ENCODE measurements at places on chromosomes 16 and 17. TPM values are rescaled to one million over a fixed set of nuclear protein-coding genes. Genes with fewer than 3 reads are reported as not detected.

The DRC3 gene
- 0.13 TPM for total RNA-seq

The PIRT gene
- total RNA-seq, result not detected

The TNFRSF13B gene
- total RNA-seq, result 0.31 TPM

The TMEM98 gene
- 60.2 TPM for total RNA-seq

The EVPL gene
- 0.11 TPM for total RNA-seq

The FOXC2 gene
- total RNA-seq, result 0.11 TPM

The TBC1D3G gene
- total RNA-seq, result not detected

The IRF8 gene
- total RNA-seq, result 0.65 TPM

- peak; percentile 10 for DNase-seq
Observed at GRCh38 chr16:79272141-79272577, 328.4 kb downstream of the MAF start.

- no peak for DNase-seq
Observed at GRCh38 chr16:1193825-1194581, 31.1 kb downstream of the TPSG1 start.

DNA sequence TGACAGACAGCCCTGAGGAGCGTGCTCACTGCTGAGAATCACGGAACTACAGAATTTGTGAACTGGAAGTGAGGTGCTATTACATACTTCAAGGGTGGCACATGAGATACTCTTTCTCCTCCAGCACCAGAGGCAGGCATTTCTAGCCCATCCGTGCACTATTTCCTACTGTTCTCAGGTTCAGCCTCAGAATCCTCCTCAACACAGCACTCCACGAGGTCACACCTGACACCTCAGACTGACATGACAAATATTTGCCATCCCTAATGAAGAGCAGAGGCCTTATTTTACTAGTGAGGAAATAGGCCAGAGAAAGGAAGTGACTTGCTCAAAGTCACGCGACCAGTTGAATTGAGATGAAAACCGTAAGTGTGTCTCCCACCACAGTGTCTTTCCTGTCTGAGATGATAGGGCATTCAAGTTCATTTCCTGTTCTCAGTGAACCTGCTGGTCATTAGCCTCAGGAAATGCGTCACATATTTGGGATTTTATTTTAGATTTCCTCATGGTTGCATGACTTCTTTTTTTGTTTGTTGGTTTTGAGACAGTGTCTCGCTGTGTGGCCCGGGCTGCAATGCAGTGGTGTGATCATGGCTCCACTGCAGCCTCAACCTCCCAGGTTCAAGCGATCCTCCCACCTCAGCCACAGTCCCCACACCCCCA lies 23.6 kb downstream of the SEZ6 start:
- DNase-seq, result no peak

- no peak for DNase-seq
Observed at GRCh38 chr17:51455931-51456330, 195.6 kb downstream of the UTP18 start.

GRCh38 chr16:28204204-28204603 lies 7.6 kb downstream of the XPO6 start:
- DNase-seq, result no peak

DNA sequence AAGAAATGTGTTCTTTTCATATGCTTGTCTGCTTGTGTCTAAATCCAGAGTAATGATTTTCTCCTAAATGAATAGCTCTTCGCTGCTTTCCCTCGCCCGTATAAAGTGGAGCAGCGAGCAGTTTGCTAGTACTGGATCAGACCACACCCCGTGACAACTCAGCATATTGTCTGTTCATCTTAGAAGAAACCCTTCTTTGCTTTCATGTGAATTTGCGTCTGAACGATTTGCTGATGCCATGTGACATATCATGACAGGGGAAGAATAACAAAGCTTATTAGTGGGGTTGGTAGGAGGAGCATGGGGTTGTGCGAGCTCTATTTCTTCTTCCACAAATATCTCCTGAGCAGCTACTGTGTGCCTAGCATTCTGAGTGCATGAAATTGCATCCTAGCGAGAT lies 44.1 kb upstream of the CACNG4 start:
- no peak for DNase-seq

GRCh38 chr17:50926523-50926922 lies 60.4 kb upstream of the TOB1 start:
- DNase-seq, result no peak

DNA sequence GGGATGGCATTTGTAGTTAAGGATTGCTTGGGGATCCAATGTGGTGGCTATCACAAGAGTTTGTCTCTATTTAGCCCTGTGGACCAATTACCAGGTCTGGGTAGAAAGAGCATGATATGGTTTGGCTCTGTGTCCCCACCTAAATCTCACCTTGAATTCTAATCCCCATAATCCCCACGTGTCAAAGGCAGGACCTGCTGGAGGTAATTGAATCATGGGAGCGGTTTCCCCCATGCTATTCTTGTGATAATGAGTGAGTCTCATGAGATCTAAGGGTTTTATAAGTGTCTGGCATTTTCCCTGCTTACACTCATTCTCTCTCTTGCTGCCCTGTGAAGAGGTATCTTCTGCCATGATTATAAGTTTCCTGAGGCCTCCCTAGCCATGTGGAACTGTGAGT lies 86.4 kb upstream of the HS3ST4 start:
- DNase-seq, result no peak

- DNase-seq, result no peak
Observed at GRCh38 chr16:50313596-50314478, 47.5 kb downstream of the ADCY7 start.

DNA sequence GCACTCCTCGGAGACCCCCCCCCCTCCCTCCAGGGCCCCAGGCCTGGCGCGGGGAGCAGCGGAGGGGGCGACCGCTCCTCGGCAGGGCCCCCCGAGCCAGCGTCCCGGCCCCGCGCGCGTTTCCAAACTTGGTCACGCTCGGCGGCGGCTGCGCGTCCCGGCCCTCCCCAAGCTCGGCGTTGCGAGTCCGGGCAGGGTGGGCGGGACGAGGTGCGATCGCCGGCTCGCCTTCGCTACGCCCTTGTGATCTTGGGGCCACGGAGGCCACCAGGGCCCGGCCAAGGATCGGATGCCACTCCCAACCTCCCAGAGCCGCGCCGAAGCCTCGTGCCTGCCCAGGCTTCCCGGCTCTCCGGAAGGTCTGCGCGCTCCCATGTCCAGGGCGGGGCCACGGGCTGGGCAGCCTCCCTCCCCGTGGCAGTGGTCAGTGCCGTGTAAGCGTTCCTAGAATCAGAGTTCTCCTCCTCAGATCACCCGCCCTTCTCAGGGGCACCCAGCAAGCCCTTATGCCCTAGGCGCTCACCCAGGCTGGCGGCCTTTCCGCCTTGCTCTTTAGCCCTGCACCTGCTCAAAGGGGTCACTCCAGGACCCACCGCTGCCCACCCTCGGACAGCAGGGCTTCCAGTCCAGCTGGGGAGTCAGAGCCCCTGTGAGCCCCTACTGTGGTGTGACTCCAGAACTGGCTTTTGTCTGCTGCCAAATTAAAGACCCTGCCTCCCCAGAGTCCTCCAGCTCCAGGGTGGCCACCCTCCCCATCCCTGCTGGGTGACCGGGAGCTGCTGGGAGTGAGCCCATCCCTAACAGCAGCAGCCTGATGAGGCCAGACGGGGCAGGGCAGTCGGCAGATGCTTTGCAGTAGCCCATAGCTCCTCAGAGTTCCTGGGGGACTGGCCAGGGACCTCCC lies 12.2 kb upstream of the MRPS23 start:
- DNase-seq, result no peak

DNA sequence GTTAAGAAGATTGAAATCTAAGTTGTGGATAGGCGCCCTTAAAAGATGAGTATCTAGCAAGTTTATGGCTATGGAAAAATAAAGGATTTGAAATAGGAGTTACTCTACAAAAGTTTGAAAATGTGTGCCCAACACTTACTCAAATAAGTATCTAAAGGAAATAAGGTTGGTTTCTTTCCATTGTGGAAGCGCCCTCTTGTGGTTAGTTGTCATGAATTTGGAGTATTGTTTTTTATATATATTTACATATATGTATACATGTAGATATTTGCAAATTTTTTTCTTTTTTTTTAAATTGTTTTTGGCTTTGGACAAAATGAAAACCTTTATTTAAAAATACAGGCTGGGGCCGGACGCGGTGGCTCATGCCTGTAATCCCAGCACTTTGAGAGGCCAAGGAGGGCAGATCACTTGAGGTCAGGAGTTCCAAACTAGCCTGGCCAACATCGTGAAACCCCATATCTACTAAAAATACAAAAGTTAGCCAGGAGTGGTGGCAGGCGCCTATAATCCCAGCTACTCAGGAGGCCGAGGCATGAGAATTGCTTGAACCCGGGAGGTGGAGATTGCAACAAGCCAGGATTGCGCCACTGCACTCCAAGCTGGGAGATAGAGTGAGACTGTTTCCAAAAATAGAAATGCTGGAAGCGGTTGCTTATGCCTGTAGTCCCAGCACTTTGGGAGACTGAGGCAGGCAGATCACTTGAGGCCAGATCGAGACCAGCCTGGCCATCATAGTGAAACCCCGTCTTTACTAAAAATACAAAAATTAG lies 24.0 kb upstream of the VPS4A start:
- peak; percentile 30 for DNase-seq

- DNase-seq, result no peak
Observed at GRCh38 chr17:36859003-36859300, 78.3 kb upstream of the LHX1 start.

DNA sequence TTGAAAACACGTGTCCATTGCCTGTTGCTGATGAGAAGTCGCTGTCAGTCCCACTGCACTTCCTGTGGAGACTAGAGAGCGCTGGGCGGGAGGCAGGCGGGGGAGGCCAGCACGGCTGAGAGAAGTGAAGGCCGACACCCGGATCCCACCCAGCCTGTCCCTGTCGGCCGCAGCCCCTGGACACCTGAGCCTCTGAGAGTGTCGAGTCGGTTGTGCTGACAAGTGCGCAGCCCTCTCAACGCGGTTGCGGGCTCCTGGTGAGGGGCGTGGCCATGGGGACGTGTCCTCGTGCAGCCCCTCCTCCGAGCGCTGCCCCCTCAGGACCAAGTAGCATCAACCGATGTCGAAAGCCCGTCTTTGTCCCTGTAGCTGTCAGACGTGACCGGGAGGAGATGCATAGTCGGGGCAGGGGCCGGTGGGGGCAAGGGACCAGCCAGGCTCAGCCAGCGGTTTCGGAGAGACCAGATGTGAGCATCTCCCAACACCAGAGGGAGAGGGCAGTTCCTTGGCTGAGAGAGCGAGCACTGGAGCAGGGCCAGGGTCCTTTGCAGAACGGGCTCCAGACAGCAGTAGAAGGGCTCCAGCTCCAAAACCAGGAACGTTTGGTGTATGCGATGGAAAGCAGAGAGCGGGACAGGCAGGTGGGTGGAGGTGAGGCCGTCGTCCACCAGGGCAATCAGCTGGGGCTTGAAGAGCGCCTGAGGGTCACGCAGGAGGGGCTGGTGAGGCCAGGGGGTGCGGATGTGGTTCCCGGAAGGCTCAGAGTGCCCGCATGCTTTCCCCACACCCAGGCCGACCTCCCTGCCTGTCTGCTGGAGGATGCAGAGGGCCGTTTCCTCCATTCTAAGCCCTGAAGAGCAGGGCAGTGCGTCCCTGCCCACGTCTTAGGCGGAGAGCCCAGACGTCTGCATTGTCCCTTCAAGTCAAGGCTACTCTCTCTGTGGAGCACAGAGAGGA lies 43.3 kb upstream of the CHMP6 start:
- DNase-seq, result no peak

DNA sequence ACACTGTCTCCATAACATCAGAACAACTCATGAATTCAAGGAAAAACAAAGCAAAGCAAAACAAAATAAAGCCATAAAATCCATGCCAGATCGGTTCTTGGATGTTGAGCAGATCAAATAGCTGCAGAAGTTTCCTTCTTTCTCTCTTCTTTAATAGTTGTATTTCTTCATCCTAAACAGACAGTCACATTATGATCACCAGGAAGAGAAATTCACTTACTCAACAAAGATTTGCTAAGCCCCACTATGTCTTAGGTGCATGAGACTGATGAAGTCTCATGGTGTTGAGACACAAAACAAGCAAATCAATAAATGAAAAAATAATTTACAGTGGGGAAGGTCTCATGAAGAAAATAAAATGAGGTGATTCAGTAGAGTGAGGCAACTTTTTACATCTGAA lies 72.8 kb downstream of the WIPI1 start:
- DNase-seq, result no peak

- DNase-seq, result no peak
Observed at GRCh38 chr17:21171970-21172510, 41.9 kb downstream of the TMEM11 start.

DNA sequence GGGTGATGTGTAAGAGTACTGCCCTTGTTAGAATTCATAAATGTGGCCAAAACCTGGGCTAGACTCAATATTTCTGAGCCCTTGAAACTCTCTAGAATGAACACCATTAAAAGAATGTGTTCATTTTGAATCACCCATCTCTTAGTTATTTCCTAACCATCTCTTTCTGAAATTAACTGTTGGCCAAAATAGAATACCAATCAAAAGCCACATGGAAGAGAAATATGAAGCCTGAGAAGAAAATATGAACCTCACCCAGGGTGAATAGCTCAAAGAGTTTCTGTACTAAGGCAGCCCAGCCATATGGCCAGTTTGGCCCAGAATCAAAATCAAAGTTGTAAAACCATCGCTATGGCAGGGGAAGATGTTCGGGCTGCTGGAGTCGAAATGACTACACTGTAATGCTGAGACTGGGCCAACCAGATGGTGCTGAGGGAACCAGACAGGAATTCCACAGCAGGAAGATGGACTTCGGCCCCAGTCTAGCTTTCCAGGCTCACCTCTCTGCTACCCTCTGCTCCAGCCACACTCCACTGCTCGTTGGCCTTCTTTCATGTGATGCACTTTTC lies 154.3 kb upstream of the ZFHX3 start:
- DNase-seq, result no peak

DNA sequence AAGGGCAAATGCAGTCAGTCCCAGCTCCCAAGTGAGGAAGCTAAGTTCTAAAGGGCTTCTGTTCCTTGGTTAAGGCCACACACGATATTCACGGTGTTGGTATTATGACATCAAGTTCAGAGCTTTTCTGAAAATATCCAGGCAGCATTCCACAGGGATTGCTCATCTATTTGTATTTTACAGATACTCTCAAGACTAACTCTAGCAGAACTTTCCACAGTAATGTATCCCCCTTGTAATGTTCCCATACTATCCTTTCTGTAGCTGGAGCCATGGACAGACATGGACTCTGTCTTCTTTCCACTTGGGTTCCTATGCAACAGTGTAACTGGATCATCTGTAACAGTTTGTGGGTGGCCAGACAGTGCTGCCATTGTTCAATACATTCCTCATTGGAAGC lies 13.5 kb downstream of the SDR42E1 start:
- no peak for DNase-seq

GRCh38 chr16:88865310-88865709 lies 1.1 kb downstream of the PABPN1L start:
- DNase-seq, result no peak

GRCh38 chr16:56632156-56632847 lies at the start of gene MT1M:
TSS of gene MT1M (plus strand) at chr16:56632659. CDS start at chr16:56632732, 73 bp downstream.
- DNase-seq, result no peak

GRCh38 chr17:19958023-19958422 lies 19.6 kb downstream of the AKAP10 start:
- no peak for DNase-seq

- DNase-seq, result no peak
Observed at GRCh38 chr17:8479431-8479947, 43.8 kb downstream of the NDEL1 start.

- no peak for DNase-seq
Observed at GRCh38 chr17:55607731-55608341, 96.6 kb upstream of the SMIM36 start.
